Activated naive CD8-positive, alpha-beta T cell treated with anti-CD3 and anti-CD28 coated beads, Interleukin-2, amount 50 U/mL, for 16 hours (primary cell): ENCODE measurements at places on chromosomes 5 and 9.

- DNase-seq: no peak
These were observed 148.3 kb upstream of the NTRK2 start for GRCh38 chr9:84521208-84521607.

GRCh38 chr5:50320131-50320749 lies 120.8 kb downstream of the EMB start:
- DNase-seq: no peak

- no peak for DNase-seq
These were observed 78.4 kb upstream of the DAB2 start for GRCh38 chr5:39503155-39503554.

DNA sequence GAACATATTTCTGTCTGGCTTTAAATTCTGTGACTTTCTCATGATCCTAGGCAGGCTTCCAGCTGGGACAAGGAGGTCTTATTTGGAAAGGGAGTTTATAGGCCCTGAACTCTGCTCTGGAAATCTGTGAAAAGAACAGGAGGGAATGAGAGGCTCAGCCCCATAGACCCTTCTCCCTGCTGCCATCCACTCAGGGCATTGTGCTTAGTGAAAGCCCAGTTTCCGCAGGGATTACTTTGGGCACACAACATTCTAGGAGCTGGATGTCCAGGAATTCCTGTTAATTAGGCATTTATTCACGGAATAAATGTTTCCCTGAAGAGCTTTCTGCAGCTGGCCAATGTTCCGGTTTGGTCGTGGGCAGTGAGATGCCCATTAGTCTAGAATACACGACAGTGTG lies 32.7 kb upstream of the COL15A1 start:
- DNase-seq: no peak

- no peak for DNase-seq
These were observed 63.1 kb upstream of the NREP start for GRCh38 chr5:111820072-111820471.
